T-helper 1 cell (primary cell): ENCODE measurements at places on chromosomes 13 and 19.

DNA sequence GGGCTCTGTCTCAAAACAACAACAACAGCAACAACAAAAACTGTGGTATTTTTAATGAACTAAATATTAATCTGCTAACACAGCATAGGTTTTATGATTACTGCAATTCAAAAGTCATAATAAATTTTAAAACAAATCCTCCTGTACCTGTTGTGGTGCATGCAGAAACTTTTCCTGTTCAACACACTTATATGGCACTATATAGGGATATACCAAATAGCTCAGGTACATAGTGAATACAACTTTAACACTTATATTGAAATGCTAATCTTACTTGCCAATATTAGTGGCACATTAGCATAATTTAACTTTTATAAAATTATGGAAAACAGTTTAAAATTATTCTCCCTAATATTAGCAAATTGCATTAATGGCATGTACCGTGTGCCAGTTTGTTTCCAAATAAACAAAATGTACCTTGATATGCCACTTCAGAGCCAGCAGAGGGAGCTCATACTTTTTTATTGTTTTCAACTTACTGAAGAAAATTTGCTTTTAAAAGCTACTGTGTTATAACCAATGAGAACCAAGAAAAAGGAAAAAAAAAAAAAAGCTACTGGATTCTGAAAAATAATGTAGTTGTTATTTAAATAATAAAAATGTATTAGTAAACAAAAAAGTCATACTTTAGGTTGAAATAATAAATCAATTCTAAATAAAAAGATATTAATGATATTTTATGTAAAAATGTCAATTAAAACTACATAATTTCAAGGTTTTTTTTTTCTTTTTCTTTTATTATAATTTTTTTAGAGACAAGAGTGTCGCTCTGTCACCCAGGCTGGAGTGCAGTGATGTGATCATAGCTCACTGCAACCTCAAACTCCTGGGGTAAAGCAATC lies 18.0 kb upstream of the RBM26 start:
- peak; percentile 50 for DNase-seq

DNA sequence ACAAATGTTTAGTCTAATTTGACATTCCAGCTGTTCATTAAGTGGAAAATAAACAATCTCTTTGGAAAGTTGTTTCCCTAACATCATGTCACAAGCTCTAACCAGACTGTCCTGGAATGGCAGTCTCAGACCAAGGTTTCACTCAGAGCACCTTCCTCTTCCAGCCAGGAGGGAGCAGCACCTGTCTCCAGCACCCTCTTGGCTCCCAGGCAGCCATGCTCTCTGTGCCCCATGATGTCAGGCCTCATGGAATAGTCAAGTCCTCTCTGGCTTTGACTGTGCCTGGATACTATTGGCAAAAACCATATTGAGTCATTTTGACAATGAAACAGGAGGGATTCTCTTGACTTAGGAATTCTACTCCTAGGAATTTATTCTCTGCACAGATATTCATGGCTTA lies 171.4 kb downstream of the OXGR1 start:
- DNase-seq, result no peak

DNA sequence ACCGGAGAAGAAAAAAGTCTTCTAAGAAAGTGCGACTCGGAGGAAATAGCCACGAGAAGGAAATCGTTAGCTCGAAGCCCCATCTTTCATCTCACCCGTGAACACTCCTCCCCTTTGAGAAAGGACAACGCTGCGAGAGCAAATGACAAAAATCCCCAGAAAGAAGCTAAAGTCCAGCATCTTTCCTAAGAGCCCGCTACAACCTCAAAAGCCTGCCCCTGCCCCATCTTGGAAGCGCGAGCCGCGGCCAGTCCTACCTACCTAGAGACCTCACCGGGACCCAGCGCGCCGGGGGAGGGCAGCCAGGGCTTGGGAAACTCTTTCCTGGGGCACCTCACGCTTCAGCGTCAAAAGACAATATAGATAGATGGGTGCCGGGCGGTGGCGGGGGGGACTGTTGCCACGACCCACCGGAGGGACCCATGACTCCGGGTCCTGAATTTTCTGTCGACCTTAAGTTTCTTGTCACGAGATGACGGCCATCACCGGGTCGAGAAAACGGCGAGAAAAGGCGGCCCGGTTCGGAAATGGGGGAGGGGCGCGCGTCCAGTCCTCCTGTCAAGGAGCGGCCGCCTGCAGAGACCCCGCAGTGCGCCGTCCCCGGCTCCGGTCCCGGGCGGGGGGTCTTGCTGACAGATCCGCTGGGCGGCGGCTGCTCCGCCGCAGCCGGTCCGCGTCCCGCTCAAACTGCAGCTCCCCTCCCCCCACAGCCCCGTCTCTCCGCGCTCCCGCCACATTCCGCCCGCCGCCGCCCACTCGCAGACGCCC lies 65.9 kb downstream of the KCNRG start:
- peak; percentile 46 for DNase-seq

- DNase-seq, result no peak
Observed at GRCh38 chr13:43128504-43128961, 105.1 kb downstream of the DNAJC15 start.

DNA sequence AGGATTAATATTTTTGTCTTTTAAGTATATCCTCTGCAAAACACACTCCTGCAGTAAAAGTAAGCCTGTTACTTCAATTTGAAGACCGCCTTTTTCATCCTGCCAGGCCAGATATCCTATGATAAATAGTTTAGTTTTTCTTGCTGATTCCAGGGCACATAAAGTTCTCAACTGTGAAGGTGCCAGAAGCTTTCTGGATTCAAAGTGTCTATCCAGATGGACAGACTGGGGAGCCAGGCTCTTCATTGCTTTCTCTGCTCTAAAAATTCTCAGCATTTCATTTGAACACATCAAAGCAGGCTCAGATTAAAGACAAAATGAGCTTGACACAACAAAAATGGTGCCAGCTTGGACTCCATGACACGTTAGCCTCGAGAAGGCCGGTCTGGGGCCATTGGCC lies 53.6 kb upstream of the UBL3 start:
- no peak for DNase-seq

DNA sequence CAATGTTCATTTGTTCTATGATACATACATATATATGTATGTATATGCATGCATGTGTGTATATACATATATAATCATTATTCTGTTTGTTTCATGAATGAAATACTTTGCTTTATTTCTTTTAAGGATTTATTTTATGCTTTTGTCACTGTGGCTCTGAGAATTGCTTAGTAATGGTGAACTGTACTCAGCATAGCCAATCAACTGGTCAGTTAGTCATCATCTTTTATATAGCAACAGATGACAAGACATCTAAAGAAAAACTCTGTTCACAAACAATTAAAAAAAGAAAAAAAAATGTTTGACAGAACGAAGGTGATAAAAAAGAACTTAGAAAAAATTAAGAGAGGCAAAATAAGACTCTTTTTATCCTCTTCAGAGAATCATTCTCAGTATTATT lies 1440.3 kb downstream of the PCDH9 start:
- DNase-seq, result no peak

DNA sequence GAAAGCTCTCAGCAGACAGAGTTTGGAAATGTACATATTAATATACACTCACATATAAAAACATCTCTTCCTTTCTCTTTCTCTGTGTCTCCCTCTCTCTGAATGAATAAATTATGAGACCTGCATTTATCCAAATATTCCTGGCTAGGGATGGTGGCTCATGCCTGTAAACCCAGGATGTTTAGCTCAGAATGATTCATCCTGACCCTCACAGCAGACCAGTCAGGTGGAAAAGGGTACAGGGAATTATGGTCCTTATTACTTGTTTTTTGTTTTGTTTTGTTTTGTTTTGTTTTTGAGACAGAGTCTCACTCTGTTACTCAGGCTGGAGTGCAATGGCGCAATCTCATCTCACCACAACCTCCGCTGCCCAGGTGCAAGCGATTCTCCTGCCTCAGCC lies 71.1 kb downstream of the ZNF429 start:
- no peak for DNase-seq

DNA sequence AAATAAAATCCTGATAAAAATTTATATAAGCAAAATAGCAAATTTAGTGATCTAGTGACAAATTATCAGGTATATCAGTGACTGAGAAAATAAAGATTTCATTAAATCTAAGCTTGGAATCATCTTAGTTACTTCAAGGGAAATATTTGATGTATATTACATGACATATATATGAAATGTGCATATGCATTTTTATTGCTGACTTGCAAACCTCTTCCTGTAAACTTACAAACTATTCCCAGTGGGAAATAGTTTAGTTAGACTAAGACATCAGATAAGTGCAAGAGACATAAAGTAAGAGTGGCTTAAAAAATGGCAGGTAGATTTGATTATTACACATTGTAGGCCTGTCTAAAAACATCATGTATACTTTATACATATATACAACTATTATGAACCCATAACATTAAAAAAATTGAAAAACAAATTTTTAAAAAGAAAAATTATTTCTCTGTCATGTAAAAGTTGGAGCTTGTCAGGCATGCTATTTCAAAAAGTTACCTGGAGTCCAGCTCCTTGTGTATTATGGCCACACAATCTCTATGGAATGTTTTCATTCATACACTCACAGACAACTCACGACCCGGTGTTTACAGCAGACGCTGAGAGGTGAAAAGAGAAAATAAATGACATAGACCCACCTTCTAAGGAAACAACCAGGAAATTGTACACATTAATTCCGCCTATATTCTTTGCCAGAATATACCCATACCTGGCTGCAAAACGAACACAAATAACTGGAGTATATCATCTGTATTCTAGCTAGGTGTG lies 724.5 kb downstream of the SLITRK6 start:
- DNase-seq, result no peak

- no peak for DNase-seq
Observed at GRCh38 chr13:45101327-45102018, 18.8 kb upstream of the GTF2F2 start.

DNA sequence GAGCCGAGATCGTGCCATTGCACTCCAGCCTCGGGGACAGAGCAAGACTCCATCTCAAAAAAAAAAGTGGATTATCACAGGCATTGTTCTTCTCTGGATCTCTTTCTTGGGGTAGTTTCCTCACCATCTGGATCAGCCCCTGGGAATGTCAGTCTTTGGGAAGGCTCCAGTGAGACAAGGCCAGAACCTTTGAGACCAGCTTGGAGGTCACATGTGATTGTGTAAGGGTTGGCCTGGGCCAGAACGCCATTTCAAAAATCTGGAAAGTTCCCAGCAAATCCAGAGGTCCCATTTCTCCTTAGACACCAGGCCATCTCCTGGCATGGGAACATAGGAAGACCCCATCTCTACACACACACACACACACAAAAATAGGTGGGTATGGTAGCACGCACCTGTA lies 14.2 kb upstream of the ANGPTL8 start:
- DNase-seq, result no peak

GRCh38 chr13:27018344-27018861 lies 153.2 kb downstream of the USP12 start:
- no peak for DNase-seq

DNA sequence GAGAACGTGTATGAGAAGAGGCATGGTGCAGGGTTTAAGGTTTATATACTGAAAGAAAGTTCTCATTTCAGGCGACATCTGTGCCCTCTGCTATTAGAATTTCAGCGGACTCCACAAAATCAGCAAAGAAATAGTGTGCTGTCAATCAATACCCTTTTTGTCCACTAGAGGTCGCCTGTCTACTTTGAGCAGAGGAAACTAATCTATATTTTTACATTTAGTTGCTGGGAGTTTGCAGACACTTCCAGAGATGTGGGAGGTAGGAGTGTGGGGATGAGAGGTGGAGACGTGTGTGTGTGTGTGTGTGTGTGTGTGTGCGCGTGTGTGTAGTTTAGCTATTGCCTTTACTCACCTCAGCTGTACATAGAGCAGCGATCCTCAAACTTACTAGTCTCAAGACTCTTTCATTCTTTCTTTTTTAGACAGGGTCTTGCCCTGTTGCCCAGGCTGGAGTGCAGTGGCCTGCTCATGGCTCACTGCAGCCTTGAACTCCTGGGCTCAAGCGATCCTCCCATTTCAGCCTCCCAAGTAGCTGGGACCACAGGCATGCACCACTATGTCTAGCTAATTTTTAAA lies 9.7 kb downstream of the INAFM1 start:
- DNase-seq, result peak; percentile 49

GRCh38 chr19:6730153-6730804 lies 7.1 kb downstream of the GPR108 start:
- no peak for DNase-seq

- DNase-seq, result no peak
Observed at GRCh38 chr19:14728595-14728994, 38.7 kb downstream of the ZNF333 start.

DNA sequence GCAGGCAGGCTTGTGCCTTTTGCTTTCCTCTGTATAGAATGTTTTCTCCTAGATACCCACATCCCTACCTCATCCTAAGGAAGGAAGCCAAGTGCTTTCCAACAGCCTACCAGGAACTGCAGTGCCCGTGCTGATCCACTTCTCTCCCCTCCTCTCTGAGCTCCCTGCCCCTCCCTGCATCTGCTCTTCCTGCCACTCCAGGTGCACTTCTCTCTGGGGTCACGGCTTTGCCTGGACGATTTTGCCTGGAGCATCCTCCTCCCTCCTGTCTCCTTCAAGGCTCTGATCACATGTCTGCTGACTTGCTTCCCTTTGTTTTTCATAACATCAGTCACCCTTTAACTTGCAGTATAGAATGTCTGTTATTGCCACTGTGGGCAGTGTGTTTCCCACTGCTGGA lies 34.7 kb upstream of the IRS2 start:
- DNase-seq, result no peak
